Activated CD4-positive, alpha-beta T cell treated with anti-CD3 and anti-CD28 coated beads for 48 hours (primary cell): ENCODE measurements at places on chromosomes 7 and 10.

DNA sequence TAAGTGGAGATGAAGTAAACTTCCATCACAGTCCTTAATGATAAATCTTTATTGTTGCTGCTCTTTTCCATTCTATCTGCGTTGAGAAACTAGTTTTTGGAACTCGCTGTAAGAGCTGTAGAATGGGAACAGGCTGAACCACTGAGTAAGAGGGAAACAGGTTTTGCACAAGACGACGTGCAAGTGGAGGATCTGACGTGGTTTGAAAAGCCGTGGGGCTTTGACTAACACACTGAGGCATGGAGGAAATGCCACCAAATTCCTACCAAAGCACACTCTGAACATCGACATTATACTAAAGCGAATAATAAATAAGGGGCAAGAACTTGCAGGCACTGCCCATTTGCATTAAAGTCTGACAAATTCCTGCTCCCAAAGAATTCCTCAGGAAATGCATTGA, 160.6 kb downstream of the KLF6 start:
- DNase-seq: peak; percentile 15

- peak; percentile 72 for DNase-seq
Measured at GRCh38 chr7:92527300-92528187, 776 bp downstream of the PEX1 start.

DNA sequence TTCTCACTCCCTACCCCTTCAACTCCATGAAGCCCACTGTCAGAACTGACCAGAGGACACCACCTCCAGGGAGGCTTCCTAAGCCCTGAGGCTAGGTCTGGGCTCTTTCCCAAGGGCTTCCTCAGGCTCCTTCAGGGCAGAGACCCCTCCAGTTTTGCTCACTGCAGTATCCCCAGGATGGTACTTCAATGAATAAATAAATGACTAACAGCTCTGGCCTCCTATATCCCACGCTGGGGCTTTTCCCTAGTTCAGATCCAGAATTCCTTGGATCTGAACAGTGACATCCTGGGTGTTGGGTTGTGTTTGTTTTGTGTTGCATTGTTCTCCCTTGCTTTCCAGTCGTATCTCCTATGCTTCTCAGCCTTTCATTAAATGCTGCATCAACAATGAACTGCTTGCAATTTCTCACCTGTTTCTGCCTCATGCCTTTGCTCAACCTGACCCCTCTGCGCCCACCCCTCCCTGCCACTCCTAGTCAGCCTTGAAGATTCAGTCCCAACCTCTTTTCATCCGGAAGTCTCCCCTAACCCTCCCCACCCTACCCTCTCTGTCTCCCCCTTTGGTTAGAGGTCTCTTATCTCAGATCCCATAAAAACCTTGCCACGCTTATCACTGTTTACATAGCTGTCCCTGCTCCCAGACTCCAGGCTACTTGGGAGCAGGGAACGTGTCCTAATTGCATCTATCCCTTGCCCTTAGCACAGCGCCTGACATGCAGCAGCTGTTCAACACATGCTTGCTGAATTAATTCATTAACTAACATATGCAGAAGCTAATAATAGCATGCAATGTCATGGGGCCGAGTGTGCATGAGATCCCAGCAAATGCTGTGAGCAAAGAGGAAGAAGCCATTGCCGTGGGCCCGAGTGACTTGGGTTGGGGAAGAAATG, 41.7 kb downstream of the PPP1R3C start:
- no peak for DNase-seq

GRCh38 chr10:62095181-62096122, 173.2 kb downstream of the RTKN2 start:
- DNase-seq: no peak

DNA sequence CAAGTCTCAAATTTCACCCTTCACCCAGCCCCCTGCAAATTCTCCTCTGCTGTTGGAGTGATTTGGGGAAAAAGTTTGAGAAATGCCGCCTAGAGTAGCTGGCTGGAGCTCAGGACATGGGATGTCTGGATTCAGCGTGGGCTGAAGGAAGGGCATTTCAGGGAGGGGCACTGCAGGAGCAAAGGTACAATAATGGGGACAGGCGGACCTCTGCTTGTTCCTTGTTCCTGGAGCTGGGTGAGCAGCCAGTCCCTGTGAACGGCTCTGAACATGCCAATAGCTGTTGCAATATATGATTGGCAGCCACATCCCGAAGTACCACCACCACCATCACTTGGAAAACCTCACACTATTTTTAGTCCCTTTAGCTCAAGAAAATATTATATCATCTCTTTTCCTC, 23.4 kb downstream of the ADRA2A start:
- DNase-seq: no peak

- no peak for DNase-seq
Measured at GRCh38 chr10:130806426-130806825, 505.1 kb downstream of the TCERG1L start.

GRCh38 chr10:5965266-5965665, 12.1 kb downstream of the IL15RA start:
- no peak for DNase-seq

DNA sequence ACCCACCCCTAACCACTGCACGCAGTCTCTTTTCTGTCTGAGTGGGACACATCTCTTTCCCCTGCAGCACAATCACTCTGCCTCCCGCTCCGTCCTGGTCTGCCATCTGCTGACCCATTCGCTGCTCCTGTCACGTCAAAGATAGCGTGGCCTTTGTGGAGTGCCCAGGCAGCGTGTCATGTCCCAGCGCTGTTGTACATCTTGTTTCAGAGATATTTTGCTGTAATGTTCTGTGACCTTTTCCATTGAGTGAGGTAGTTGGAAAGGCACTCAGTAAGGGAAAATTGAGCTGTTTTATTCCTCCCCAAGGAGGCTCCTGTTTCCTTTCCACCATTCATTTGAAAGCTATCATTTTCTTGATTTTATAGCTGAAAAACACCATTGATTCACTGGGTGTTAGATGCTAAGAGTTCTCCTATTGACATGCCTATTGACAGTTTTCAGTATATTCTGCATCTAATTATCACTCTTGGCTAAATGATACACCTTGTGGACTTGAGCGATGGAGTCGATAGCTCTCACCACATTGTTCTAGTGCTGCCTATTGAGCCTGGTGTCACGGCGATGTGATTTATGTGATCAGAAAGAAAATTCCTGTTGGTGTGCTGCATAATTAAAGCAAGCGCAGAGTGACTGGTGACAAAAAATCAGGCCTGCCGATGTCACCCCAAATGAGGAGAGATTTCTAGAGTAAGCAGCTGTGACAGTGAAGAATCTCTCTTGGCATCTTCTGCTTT, 372.6 kb downstream of the LRMDA start:
- DNase-seq: no peak

GRCh38 chr7:137328373-137329120, 15.0 kb downstream of the PTN start:
- DNase-seq: no peak

GRCh38 chr7:4879396-4880081, 4.0 kb downstream of the RADIL start:
- no peak for DNase-seq

DNA sequence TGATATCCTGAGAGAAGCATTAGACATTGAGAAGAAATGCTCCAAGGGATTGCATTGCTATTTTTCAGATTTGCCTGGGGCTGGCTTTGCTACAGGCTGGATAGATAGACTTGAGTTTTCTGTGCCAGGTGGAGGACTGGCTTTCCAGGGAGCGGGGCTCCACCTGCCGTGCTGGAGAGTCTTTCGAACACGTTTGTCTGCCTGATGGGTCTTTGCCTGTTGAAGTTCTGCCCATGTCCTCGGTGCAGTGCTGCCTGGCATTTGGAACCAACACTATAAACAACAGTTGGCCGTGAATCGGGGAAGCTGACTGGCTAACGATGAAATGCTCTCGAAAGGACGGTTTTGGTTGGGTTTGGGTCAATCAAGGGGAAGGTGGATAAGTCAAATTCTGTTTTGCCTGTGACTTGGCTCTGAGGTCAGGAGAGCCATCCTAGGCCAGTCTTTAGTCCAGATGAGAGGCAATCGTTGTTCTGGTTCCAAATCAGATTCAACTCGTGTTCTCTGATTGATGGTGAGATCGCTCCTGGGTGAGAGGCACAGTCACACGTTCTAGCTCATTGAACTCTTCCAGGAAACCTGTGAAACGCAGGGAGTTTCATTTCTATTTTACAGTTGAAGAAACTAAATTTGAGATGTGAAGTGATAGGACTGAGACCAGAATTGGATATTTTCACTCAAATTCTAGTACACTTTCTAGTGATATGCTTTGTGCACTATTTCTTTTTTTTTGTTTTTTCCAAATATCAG, 599.0 kb downstream of the TYW1 start:
- DNase-seq: no peak

GRCh38 chr7:33849004-33849403, 56.3 kb upstream of the BMPER start:
- no peak for DNase-seq

- no peak for DNase-seq
Measured at GRCh38 chr7:106464651-106465050, 179.9 kb upstream of the NAMPT start.

DNA sequence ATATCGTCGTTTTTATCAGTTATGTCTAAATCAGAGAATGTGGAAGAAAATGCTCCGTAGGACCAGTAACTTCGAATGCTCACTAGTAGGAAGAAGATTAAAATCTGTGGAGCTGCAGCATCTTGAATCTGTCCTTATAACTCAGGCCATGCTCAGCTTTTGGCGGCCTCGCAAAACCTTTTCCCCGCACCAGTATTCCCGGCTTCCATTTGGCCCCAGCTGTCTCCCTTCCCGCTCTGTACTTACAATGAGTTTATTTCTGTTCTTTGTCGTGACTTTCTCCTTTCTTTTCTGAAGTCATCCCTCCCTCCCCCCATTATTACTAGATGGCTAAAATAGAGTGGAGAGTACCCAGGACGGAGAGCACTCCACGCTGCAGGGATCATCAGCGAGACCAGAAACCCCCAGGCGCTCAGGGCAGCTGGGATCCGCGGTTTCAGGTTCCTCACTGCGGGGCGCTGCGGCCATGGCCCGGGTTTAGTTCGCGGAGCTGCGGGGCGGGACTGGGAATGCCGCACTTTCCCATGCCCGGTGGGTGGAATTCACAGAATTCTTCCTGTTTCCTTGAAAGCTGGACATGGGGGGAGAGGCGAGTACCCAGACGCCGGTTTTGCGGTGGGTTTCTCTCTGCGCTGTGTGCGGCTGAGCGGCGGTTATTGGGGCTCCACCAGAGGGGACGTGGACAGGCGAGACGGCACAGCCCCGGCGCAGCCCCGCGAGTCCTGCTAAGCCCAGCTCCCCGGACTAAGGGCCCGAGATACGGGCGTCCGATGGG, 183.5 kb downstream of the POM121L12 start:
- no peak for DNase-seq

- DNase-seq: no peak
Measured at GRCh38 chr10:71868192-71868697, 17.2 kb upstream of the PSAP start.

DNA sequence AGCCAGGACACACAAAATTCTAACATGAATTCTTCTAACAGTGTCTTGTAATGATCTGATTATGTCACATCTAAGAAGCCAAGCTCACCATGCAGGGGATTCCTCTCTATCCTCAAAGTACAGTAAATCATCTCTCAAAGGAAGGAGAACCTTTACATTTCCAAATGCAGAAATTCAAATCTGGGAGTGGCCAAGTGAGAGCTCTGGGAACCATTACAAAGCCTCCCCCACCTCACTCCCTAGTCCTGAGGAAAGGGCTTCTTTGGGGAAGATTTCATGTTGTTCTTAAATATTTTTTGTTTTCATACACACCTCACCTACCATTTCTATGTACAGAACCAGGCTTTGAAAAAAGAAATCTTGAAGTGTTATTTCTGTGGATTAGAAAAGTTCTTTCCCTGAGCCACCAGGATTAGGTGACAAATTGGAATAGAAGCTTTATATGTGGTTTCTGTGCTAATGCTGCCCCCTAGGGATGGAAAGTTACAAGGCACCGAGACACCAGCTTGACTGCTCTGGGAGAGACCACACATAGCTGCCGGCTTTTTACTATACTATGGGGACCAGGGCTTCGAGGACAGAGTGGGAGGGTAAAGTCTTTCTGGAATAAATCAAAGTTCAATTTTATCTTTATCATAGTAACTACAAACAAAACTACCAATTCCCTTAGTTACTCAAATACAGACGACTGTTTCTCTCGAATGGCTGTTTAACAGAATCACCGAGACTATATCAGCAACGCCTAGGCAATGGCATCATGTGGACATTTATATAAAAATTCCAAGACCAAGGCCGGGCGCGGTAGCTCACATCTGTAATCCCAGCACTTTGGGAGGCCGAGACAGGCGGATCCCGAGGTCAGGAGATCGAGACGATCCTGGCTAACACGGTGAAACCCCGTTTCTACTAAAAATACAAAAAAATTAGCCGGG, 116.1 kb downstream of the RNF216 start:
- DNase-seq: peak; percentile 74

- DNase-seq: no peak
Measured at GRCh38 chr10:1440897-1441296, 296.4 kb downstream of the ADARB2 start.

GRCh38 chr10:75617485-75618155, 186.2 kb downstream of the LRMDA start:
- DNase-seq: no peak

GRCh38 chr7:117689406-117689805, 183.8 kb downstream of the CTTNBP2 start:
- DNase-seq: no peak

DNA sequence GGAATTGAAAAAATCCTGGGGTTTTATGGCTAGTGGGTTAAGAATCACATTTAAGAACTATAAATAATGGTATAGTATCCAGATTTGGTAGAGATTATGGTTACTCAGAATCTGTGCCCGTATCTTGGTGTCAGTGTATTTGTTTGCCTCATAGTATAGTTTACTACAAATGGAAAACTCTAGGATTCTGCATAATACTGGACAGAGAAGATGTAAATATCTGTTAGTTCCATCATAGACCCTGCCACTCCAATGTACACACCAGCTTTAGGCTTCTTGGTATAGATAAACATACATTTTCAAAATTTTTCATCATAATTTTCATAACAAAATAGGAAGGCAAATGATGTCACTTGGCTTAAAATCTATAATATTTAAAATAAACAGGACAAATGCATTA, 108.1 kb downstream of the CFTR start:
- DNase-seq: no peak

DNA sequence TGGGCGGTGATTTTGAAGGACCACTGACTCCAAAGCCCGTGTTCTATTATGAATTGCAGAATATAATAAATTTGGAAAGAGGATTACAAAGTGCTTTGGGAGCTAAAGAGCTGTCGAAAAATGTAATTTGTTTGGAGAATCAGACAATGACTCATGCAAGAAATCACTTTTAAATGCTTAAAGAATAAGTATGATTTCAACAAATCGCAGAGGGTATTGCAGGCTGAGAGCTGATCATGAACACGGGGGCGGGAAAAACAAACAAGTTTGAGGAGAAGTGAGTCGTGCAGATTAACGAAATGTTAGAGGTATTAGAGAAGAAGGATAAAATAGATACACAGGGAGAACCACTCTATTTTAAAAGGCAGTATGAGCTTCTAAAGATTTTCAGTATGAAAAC, 4.9 kb upstream of the HACD1 start:
- no peak for DNase-seq
